HL-60 (cell line): ENCODE measurements at places on chromosomes 11 and 22.

GRCh38 chr11:76329084-76329648, 51.8 kb downstream of the THAP12 start:
- no peak for DNase-seq

DNA sequence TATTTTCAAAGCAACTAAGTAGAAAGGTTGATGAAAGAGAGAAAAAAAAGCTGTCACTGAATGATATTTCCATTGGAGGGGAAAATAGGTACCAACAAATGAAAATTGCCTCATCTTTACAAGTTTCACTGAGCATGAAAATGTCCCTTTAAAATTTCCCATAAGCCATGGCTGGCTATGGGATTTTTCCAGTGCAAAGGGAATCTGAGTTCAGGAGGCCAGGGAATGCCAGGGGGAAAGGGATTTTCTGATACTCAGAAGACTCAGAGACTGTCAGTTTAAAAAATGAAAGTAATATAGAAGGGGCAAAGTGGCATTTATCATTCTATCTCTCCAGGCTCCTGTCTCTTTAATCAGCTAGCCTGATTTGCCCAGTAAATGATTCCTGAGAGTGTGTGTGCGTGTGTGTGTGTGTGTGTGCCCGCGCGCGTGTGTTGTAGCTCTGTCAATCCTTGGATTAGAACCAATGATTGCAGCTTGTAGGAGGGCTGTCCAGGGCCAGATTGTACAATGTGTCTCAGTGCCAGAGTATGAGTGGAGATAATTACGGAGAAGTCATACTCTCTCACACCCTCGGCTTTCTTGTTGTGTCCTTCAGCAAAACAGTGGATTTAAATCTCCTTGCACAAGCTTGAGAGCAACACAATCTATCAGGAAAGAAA, at the start of gene NTM:
NTM (plus strand) TSS at position 526 of the 662 bp plus-strand sequence.
- no peak for DNase-seq

GRCh38 chr22:25729016-25729995, 12.7 kb upstream of the MYO18B start:
- DNase-seq, result no peak

GRCh38 chr11:47183031-47183856, 3.0 kb downstream of the PACSIN3 start:
- no peak for DNase-seq

DNA sequence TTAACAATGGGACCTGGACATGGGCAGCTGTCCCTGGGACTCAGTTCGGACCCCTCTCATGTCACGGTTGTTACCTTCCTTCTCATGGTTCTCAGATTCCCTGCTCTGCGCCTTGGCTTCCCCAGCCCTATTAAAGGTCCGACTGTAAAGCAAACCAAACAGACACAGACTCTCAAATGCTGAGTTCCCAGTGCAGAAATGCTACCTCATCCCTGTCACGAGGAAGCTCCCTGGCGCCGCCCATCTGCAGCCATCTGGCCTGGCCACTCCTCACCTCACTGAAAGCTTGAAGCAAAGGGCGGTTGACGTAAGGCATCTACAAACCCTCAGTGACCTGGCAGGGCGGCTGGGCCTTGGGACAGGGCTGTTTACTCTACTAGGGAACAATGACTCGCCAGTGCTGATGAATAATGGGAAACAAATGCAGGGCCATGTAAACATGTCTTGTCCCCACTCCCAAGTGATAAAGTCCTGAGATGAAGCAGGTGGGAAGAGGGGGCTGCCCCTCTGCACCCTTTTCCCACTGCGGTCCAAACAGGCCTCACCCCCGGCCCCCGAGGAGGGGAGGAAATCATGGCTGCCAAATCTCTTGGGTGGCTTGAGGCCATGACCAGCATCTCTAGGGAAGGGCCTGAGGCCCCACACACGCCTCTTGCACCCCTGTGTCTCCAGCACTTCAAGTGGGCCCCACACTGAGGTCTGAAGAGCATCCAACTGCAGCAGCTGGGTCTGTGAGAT, 49.3 kb downstream of the SCUBE1 start:
- no peak for DNase-seq
